ENCODE measurements at places on chromosomes 1 and 21. TPM values are rescaled to one million over a fixed set of nuclear protein-coding genes. Genes with fewer than 3 reads are reported as not detected.

Gene RNF223
- total RNA-seq: not detected

Gene OLIG1
- total RNA-seq: not detected

Gene FCRL1
- not detected for total RNA-seq

Gene OR11L1
- not detected for total RNA-seq

Gene LRRC53
- not detected for total RNA-seq

Gene PRXL2B
- total RNA-seq: 24.0 TPM

DNA sequence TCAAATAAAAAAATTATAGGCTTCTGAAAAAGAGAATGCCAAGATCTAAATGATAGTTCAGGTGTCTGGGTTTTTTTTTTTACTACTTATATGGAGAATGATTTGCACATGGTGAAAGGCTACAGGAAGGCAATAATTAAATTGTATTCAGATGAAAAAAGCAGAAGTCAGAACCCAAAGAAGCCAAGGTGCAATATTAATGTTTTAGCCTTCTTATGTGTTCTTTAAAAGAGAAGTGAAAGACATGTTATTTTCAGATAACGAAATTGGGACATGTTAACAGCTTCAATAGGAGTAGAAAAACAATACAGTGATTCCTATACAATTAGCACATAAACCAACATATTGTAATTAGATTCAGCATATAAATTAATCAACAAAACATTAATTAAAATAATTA is 452.9 kb upstream of the PRMT6 start:
- no peak for DNase-seq

GRCh38 chr21:42621166-42621818 is 32.1 kb upstream of the PDE9A start:
- no peak for DNase-seq

DNA sequence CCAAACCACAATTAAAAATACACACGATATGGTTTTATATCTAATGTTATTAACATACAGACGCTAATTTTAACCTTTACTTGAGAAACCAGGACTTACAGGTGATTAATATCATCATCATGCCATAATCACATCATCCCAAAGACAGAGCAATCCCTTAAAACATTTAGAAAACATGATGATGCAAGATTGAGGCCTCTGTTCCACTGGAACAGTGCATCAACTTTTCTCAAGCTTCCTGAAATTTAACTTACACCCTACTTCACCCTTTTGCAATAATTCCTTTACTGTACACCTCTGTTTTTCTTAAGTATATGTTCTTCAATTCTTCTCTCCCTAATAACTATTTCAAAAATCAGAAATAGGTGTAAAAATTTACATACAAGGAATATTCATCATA is 38.1 kb downstream of the KDM5B start:
- DNase-seq: no peak

DNA sequence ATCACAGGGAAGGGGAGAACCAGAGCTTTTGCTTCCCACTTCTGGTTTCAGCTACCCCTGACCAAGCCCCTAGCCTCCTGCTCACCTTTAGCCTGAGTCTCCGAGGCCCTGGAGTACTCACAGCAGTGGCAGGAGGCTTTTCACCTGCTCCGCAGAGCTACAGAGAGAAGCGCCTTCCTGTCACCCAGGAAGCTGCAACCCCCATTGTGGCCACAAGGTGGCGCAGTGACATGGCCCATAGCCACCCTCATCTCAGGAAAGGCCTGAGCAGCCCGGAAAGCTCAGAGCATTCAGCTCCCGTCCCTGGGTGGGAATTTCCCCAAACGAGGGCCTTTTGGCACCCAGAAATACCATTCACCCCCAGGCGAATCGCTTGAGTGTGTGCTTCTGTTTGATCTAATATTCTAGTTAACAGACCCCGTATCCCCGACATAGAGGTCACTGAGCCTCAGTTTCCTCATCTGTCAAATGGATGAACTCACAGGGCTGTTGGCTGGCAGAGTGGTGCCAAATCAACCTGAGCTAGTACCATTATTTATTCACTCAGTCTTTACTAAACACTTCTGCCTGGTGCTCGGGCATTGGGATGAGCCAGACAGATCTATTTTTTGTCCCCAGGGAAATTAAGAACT is 25.3 kb downstream of the A3GALT2 start:
- peak; percentile 95 for DNase-seq

GRCh38 chr1:94921977-94922376 is 4.9 kb downstream of the CNN3 start:
- DNase-seq: no peak

DNA sequence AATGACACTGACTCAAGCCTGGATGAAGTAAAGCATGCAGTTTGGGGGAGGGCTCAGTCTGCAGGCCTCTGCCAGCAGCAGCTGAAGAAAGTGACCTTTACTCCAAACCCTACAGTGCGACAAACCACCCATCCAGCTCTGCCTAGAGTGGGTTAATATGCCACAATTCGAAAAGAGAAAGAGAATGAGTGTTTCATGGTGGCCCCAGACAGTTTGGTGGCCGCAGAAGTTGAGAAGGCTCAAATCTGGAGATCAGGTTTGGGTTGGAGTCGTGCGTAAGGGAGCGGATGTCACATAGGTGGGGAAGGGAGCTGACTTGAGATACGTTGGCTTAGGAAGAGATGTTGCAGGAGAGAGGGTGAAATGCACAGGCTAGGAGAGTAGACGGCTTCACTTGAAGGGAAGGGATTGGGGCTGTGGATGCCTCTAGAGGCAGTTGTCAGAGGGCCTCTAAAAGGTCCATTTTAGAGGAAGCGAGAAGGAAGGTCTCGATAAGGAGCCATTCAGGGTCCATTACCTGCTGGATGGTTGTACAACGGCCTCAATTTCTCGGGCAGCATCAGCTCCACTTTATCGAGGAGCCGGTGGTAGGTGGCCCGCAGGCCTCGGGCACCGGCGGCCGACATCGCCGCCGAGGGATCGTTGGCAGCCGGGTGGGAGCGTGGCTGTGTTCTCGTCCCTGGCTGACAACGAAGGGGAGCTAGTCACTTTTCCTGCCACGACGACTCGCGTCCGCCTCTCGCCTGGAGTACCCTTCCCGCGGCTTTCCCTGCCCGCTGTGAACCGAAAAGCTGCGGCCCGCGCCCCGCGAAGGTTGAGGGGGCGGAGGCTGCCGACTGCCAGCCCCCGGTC is 1.0 kb upstream of the DCAF6 start:
- no peak for DNase-seq

- DNase-seq: no peak
Measured at GRCh38 chr1:96579636-96580035, 141.9 kb upstream of the PTBP2 start.

DNA sequence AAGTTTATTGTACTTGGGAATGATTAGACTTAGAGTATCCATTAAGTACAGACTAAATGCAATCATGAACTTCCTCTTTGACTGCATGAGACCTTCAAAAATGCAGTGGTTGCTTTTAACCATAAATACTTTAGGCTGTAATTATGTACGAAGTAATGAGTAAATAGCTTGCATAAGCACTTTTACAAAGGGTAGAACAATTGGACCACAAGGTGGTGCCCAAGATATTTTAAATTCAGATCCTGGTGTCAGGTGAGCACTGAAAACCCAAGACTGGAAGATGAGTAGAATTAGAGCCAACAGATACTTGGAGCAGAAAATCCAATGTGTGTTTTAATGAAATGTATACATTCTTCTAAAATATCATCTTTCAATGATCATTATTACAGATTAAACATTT is 43.4 kb upstream of the RHOU start:
- no peak for DNase-seq

- no peak for DNase-seq
Measured at GRCh38 chr21:29295066-29295650, 3.6 kb upstream of the BACH1 start.

DNA sequence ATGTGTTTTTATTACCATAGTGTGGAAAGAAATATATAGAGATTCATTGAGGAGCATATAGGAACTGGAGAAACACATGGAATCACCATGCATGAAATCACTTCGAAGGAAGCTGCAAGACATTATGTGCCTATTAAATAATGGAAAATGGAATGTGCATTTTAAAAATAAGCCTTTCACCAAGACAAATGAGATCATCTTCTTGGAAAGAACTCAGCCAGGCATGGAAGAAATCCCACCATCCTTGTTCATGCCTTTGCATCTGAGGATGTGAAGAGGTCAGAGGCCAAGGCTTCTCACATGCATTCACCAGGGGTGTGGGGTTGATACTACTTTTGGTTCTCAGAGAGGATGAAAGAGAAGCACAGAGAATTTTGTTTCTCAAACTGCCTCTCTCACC is 50.0 kb downstream of the C1orf198 start:
- peak; percentile 25 for DNase-seq

DNA sequence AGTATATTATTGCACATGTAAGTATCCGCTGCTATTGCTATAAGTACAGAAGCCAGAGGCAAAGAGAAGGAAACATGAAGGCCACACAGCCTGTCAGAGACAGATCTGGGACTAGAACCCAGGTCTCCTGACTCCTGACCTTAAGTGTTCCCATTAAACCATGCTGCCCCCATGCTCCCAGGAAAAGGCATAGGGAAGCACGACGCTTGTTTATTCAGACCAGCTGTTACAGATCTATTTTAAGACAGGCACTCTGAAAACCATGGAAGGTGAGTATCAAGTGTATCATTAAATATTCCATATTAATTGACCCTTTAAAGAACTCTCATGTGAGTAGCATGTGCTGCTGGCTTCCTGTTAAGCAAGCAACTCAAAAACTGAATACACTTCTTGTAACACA is 11.4 kb downstream of the VAV3 start:
- DNase-seq: no peak

DNA sequence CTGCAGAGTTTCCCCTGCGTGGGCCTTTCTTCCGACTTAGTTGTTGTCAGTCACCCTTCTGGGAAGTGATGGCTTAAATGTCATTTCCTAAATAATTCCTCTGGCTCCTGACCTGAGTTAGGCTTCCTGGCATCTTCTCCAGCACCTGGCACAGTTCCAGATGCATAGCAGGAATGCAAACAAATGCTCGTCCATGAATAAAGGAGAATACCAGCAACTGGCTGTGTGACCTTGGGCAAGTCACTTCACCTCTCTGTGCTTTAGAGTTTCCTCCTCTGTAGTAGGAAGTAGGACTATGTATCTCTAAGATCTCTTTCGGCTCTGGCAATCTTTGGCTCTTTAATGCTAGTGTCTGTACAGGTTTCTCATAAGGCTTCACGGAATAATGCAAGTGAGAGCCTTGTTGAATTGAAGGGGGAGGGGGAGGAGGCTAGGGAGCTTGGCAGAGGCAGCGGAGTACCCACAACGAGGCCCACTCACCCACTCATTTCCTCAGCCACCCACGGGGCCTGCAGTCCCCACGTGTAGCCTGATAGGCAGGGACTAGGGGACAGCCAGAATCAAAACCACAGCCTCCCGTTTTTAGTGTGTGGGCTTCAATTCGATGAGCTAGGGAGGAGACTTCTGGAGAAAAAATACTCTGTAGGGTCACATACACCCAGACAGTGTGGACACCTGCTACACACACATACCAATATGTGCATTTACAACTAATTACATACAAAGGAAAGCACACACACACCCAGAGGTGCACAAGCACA is 48.1 kb downstream of the TENT5C start:
- DNase-seq: no peak

DNA sequence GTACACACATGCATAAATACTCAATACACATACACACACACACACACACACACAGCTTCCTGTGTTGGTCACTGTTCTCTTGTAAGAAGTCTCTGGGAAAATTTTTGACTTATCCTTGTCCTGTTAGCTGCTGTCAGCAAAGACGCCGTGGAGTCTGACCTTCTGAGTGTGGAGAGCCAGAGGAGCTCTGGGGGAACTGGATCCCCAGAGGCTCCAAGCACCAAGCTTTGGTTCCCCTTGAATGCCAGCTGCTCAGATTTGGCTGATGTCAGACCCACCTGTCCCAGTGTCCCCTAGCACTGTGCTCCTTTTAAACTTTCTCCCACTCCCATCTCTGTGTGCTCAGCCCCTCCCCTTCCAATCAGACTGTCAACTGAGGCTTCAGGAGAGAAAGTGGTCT is 319.1 kb downstream of the CAMTA1 start:
- no peak for DNase-seq

DNA sequence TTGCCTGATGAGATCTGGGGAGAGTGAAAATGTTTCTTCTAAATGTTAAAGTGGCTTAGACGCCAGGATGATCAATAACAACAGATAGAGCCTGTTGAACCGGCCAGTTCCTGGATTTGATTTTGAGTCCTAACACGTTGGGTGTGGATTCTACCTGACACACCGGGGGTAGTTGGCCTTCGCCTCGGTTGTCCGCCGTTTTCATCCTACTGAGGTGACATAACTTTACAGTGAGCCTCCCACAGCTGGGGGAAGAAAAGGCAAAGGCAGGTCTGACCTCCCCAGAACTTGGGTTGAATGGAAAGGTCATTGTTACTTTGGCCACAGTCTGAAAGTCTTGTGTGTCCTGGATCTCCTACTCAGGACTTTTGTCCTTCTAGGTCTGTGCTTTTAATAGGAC is 1.1 kb downstream of the PGD start:
- DNase-seq: no peak

GRCh38 chr1:34786521-34787325 is 5.7 kb downstream of the GJB3 start:
- DNase-seq: no peak
